ENCODE measurements at places on chromosomes 4 and X.

DNA sequence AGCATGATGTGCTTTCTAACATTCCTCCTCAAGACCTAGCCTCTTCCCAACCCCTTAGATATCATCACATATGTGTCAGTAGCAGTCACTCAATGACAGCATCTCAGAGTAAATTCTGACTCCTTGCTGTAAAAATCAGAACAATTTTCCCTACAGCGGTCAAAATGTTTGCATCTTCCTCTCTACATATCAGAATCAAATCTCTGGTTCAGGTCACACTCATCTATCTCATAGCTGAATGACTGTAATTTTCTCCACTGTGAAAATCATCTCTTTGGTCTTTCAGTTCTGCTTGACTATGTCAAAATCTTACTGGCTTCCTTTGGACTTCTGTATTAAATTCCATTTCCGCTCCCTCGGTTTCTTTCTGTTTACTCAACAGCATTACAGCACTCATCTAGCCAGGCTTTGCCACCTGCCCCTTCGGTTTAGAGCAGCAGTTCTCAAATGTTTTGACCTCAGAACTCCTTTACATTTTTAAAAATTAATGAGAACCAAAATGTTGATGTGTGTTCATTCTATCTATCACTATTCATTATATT lies 57.3 kb downstream of the AGA start:
- DNase-seq = no peak

DNA sequence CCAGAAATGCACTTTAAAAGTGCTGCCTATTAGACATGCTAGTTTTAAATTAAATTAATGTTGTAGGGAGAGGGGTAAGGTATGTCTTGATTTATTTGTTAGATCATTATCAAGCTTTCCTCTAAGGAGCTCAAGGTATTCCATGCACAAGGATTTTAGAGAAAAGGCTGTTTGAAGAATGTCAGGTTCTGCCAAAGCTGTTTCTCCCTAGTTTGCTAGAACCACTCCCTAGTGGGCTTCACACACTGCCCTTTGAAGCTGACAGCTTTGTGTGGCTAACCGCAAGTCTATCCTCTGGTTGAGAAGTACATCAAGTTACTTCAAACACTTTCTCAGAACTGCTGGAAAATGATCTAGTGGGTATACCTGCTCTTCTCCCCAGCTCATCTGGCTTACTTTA lies 32.3 kb downstream of the RASL11B start:
- DNase-seq = no peak

DNA sequence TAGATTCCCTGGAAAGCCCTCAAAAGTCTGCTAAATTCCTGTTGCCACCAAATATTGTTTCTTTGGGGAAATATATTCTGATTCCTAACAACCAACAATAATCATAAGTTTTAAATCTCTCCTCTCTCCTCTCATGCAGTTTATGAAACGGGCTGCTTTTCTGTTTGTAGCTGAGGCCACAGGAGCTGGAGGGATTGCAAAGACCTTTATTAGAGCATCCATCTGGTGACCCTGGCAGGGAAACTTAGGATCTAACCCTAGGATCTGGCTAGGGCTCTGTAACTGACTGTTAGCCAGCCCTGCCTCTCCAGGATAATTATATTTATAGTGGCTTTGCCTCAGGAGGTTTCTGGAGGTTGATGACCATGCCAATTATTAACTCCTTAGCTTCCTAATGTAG lies 56.9 kb downstream of the SMAD1 start:
- no peak for DNase-seq

DNA sequence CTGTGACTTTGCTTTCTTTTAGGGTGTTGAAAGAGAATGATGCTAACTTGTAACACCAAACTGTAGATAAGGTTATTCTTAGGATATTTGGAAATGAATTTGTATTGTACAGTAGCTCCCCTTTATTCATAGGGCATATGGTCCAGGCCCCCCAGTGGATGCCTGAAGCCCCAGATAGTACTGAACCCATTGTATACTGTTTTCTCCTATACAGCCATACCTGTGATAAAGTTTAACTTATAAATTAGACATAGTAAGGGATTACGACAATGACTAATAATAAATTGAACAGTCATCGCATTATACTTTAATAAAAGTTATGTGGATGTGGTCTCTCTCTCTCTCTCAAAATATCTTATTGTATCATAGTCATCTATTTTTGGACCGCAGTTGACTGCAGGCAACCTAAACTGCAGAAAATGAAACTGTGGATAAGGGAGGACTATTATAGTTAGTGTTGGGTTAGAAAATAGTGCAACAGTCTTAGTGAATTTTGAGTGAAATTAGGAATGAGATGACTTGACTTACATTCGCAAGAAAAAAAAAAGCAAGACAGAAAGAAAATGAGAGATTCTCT lies 105.1 kb downstream of the CLDN22 start:
- no peak for DNase-seq

GRCh38 chr4:23577398-23577797 lies 312.4 kb downstream of the PPARGC1A start:
- DNase-seq = no peak

DNA sequence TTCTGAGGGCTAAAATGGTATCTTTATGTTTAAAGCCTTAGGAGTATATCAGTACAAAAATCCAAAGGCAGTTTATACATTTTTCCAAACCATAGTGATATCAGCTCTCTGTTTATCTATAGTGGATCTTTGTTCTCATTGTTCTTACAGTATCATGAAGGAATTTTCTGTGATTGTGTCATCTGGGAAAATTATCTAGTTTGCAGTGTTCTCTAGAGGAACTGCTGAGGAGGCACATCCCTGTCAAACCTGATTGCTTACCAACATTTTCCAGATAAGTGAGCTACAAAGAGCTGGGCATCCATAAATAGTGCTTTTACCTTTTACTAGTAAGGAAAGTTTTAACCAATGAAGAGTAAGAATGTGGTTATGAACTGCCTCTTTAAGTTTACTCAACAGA lies 44.9 kb upstream of the SLC25A31 start:
- DNase-seq = peak; percentile 73

DNA sequence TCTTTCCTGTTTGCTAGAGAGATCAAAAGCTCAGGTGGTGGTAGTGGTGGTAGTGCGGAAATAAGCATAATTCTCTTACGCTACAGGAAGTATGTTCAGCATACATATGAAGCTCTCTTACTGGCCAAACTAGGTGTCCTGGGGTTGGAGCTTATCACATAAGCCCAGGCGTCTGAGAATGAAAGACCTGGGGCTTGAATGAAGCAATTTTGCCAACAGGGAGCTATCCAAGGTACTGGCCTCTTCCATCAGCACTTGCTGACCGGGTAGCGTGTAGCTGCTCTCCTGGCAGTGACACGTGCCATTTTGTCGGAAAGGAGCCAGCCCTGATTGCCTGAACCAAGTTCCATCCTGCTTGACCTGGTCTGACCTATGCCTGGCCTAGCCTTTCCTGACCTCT lies 65.9 kb upstream of the HPF1 start:
- peak; percentile 60 for DNase-seq

DNA sequence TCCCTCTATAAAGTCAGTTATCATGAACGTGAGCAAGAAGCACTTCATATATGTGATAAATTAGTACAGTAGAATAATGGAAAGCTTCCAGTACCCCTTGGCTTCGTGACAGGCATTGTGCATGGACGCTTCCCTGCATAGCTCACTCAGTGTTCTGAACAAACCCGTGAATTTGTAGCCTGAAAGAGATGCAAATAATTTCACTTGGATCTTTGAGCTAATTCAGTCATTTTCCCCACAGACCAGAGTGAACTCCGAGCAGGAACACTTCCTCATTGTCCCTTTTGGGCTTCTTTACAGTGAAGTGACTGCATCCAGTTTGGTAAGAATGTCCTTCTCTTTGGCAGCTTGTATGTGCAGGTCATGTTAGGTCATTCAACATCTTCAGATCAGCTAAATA lies 50.1 kb downstream of the ADD1 start:
- DNase-seq = no peak

DNA sequence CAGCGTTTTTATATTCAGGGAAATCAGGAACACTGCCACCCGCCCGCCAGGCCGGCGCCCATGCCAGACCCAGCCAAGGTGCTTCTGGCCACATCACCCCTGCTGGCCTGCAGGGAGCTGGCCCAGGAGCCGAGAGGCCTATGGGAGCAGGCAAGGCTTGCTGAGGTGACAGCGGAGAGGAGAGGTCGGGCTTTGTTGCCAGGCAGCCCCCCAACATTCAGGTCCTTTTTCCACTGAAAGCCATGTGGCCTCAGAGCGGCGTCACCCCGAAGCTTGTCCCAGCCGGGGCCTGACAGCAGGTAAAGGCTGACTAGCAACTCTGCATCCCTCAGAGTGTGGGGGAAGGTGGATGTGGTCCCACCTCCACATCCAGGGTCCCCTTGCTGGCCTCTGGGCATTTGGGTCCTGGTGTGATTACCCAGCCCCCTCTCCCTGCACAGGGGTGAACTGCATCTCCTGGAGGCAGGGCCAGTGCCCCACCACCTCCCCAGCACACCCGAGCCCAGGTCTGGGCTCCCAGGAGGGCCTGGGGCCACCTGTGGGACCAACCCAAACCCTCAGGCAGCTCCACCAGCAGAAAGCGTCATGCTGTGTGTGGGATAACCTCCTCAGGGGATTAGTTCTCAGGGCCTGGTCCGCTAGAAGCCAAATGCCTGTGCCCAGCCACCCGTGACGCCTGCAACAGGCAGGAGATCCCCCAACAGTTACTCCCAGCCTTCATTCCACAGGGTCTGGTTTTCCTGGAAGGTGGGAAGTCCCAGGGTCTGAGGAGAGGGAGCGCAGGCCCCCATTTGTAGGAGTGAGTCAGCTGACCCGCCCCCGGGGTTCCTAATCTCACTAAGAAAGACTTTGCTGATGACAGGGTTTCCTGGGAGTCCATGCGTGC lies at the start of gene PDE6B:
TSS of gene PDE6B (plus strand) at position 869 of the 886 bp plus-strand sequence. CDS start 54 bp downstream, outside the sequence.
- DNase-seq = no peak

GRCh38 chr4:159505266-159505975 lies 402.5 kb downstream of the RAPGEF2 start:
- no peak for DNase-seq

DNA sequence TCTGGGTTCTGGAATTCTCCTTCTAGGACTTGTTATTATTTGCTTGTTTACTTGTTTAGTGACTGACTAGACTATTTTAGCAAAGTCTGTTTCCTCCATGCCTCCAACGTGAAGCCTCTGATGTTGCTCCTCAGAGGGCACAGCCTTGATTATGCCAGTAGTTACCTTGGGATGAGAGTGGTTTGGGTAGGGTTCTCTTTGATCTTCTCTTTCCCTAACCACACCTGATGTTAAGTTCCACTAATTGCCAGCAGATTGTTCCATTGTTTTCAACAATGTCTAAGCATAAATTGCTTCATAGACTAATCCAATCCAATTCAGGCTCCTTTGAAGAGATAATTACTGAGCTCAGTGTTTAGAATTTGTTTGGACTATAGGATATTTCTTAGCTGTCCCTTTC lies 352.7 kb upstream of the DIPK2B start:
- no peak for DNase-seq

GRCh38 chrX:119738742-119739141 lies 19.6 kb upstream of the SOWAHD start:
- DNase-seq = no peak

DNA sequence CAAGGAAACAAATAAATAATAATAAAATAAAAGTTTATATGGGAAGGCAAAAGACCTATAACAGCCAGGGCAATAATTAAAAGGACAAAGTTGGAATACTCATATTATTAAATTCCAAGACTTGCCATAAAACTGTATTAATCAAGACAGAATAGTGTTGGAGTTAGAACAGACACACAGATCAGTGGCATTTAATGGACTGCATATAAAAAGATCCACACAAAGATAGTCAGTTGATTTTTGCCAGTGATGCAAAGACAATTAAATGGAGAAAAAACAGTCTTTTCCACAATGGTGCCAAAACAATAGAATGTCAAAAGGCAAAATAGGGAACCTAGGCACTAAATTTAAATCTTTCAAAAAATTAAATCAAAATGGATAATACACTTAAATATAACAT lies 587.1 kb upstream of the GRIA3 start:
- no peak for DNase-seq

DNA sequence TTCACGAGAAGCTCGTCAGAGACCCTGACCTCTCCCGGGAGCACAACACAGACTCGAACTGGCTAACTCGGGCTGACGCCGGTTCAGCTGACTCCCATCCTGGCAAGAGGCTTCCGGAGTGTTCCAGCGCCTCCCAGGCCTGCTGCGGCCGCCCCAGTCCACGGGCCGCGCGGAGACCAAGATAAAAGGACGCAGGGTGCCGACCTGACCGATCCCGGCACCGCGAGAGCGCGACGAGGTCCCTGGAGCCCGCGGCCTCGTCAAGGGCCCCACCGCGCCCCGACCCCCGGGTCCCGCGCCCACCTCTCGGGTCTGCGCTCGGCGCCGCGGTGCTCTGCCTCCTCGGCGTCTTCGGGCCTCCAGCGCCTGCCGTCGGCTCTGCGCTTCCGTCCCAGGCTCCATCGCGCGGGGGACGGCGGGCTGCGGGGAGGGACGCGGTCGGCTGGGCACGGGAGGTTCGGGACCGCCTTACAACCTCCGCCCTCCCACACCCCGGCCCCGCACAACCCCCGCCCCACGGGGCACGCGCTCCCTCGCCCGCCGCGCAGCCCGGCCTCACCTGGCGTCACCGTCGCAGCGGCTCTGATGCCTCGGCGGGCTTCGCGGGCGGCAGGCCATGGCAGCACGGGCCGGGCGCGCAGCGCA lies 426 bp downstream of the SLBP start:
- DNase-seq = peak; percentile 55

DNA sequence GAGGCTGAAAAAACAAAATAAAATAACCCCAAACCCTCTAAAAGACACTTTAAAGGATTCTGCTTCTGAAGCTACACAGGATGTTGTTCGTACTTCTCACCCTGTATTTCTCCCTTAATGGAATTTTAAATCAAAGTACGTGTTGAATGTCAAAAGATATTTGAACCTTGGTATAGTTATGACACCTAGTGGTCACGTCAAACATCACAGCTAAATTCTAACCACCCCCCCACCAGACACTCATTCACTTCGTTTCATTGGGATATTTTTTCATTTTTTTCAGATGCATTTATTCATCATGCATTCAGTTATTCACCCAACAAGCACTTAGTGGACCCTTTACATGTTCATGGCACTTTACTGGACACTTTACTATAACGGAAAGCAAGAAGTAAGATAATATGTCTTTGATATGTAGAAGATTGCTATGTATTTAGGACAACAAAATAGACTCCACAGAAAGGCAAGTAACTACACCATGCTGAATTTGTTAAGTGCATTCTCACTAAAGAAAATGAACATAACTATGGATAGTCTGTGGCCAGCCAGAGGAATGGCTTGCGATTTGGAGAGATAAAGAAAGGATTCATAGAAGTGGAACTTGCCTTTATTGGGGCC lies 62.5 kb upstream of the GPR174 start:
- peak; percentile 4 for DNase-seq

GRCh38 chr4:63505714-63506460 lies 903.4 kb downstream of the TECRL start:
- DNase-seq = no peak

DNA sequence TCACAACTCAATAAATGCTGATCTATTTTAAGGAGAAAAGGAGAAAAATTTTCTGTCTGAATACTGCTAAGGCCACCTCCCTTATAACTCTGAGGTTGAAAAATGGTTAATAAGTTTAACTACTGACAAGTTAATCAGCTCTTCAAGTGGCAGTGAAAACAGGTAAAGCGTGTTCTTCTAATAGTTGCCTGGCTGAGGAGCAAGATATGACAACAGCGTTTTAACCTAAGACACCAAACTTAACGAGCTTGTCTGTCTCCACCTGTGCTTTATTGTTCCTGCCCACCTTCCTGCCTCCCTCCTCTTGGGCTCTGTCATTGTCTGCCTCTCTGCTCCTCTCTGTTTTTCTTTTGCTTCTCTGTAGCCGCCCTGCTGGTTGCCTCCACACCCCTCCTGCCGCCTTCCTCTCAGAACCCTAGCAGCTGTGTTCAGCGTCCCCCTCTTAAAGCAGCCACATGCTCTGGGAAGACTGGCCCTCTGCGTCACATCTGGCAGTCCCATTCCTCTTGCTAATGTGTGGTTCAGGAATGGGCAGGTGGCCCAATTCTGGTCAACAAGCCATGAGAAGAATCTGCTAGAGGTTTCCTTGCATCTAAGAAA lies 4.3 kb upstream of the TSPAN5 start:
- DNase-seq = peak; percentile 9
